Posterior cingulate gyrus (tissue), 11 donors: ENCODE measurements at places on chromosomes 2 and 18.
A peak's percentile ranks its signal among the peaks of the same experiment; 100 is the strongest.

DNA sequence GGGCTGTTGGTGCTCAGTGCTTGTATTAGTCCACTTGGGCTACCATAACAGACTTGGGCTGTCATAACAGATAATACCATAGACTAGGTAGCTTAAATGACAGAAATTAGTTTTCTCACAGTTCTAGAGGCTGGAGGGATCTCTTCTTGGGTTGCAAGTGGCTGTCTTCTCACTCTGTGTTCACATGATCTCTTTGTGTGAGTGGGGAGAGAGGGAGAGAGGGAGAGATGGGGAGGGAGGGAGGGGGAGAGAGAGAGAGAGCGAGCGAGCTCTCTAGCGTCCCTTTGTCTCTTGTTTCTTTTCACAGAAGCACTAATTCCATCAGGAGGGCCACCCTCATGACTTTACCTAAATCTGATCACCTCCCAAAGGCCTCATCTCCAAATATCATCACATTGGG is 4.5 kb upstream of the XRCC5 start:
- DNase-seq = no peak

DNA sequence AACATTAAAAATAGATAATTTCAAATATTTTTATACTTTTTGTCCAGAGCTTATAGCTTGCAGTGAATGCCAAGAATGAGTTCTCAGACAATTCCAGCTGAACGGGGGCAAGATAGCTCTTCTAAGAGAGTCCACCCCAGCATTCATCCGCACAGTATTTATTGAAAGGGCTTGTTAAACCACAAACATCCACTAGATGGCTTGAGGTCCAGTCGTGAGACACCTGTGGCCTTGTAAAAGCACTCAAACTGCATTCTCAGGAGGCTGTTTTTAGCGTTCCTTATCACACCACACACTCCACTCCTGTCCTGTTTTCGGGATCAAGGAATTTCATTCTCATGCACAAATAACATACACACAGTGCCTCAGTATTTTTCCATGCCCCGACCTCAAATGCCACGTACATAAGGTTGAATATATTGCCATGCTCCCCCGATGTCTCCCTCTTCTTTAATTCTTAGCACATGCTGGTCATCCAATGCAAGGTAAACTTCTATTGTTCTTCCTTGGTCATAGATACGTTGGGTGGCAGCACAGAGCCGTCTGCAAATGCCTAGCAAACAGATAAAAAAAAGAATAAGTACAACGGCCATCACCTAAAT is 47.4 kb downstream of the DNAJC10 start:
- DNase-seq = no peak

DNA sequence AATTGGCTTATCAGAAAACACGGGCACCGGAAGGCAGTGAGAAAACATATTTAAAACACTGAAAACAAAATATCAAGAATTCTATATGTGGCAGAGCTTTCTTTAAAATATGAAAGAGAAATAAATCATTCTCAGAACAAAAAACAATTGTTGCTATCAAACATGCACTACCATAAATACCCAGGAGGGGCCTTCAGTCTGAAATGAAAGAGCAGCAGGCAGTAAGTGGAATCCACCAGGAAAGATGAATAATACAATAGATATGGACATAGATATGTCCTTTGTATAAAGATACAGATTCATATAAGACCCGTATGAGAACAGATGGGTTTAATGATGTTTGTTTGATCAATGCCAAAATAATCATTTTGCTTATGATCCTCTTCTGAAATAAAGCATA is 142.0 kb downstream of the TMEM18 start:
- no peak for DNase-seq

DNA sequence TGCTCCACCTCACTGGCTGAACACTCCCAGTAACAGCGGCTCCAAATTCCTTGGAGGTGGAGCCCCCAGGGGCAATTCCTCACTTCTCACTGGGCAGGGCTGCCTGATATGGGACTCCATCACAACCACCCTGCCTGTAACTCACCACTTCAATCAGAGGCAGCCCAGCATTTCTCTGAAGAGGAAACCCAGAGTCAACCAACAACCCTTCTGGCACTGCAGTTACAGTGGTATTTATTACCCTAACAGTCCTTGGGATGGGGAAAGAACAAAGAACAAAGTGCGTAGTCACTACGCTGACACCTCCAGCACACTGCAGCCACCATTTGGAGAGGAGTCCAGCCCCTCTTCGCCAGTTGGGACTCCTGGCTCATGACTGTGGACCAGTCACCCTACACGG is 85.7 kb upstream of the GALNT13 start:
- DNase-seq = no peak

DNA sequence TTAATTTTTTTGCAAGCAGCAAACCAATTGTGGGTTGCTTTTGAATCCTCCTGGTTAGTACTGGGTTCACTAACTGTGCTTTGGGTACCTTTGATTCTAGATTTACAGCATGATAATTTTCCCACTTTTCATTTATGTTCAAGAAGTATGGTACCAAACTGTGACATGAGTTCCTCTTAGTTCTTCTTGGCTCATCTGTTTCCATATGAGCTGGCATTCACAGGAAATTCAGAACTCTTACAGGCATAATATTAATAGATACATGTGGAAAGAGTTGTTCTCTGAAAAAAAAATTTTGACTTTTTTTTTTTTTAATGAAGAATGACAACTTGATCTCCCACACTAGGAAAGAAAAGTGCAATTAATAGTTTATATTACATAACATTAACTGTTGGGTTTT is 59.4 kb downstream of the FMNL2 start:
- DNase-seq = no peak

GRCh38 chr2:14634489-14635390 is 2.2 kb downstream of the LRATD1 start:
- DNase-seq = peak; percentile 83
